ENCODE measurements at places on chromosomes 5 and 9. TPM values are rescaled to one million over a fixed set of nuclear protein-coding genes. Genes with fewer than 3 reads are reported as not detected.

GRCh38 chr9:135053133-135053532 is 34.3 kb upstream of the OLFM1 start:
- DNase-seq: no peak
- no peak overlapping the region for H3K4me3 ChIP-seq
- no peak overlapping the region for H3K27ac ChIP-seq
- no peaks in the 10 kb centered on the region for H3K36me3 ChIP-seq
- H3K4me1 ChIP-seq: no peaks in the 10 kb centered on the region

- H3K27ac ChIP-seq: no peak overlapping the region
- no peaks in the 10 kb centered on the region for H3K36me3 ChIP-seq
- H3K4me1 ChIP-seq: no peaks in the 10 kb centered on the region
- H3K27me3 ChIP-seq: no peaks in the 10 kb centered on the region
Observed at GRCh38 chr5:109060378-109061025, 312.8 kb downstream of the FER start.

DNA sequence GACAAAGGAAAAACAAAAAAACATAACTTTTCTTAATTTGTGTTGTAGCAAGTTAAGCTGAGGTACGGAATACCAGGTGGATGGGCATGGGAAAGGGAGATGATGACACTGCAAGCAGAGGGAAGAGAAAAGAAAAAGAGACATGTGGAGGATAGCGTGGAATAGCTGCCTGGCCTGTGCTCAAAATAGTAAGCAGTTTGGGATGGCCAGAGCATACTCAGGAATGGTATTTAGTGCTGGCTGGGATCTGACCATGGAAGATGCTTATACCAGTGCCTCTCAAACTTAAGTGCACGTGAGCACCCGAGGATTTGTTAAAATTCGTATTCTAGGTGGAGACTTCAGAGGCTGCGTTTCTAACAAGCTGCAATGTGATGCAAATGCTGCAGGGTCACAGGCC is 41.3 kb downstream of the LNPEP start:
- H3K36me3 ChIP-seq: no peaks in the 10 kb centered on the region
- H3K4me3 ChIP-seq: no peak overlapping the region
- H3K27me3 ChIP-seq: no peaks in the 10 kb centered on the region
- H3K4me1 ChIP-seq: no peaks in the 10 kb centered on the region
- no peak for DNase-seq
- no peak overlapping the region for H3K27ac ChIP-seq

DNA sequence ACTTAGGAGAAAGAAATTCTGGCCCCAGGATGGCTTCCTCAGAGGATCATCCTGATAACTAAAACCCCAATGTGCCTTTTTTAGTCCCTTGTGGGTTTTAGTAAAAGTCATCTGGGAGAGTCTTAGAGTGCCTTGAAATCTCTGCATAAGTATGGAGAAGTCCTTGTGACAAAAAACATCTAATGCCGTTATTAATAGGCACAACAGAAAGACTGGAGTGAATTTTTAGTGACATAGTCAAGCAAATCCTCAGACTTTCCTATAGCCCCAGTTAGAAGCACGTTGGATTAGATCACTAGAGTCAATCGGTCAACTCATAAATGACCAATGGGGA is 108.2 kb upstream of the MPDZ start:
- peak overlapping the region; percentile 4 for H3K27ac ChIP-seq
- no peaks in the 10 kb centered on the region for H3K27me3 ChIP-seq
- no peaks in the 10 kb centered on the region for H3K4me1 ChIP-seq
- no peak for DNase-seq

- no peak overlapping the region for H3K27ac ChIP-seq
- no peaks in the 10 kb centered on the region for H3K27me3 ChIP-seq
- no peaks in the 10 kb centered on the region for H3K36me3 ChIP-seq
Observed at GRCh38 chr5:26259081-26259480, 779.3 kb downstream of the CDH9 start.

GRCh38 chr9:71620746-71621145 is 147.6 kb downstream of the CEMIP2 start:
- no peaks in the 10 kb centered on the region for H3K27me3 ChIP-seq
- no peak overlapping the region for H3K4me3 ChIP-seq
- DNase-seq: no peak

DNA sequence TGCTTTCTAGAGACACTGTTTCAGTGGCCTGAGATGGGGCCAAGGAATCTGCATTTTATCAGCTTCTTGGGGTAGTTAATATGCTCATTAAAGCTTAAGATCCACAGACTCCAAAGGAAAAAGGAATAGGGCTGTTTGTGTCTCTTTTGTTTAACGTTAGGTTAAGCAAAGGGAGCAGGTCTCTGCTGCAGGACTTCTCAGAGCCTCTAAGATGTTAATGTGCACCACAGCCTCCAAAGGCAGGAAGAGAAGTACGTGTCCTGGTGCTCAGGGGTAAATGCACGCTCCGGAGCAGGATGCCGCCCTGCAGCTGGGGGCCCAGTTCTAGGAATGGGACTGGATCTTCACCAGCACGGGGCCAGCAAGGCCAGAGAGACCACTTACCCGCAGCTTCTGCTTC is 19.6 kb downstream of the SPARC start:
- no peak overlapping the region for H3K27ac ChIP-seq
- no peak for DNase-seq
- peaks cover 66% of the 10 kb centered on the region for H3K36me3 ChIP-seq
- peaks cover 86% of the 10 kb centered on the region for H3K4me1 ChIP-seq
- no peaks in the 10 kb centered on the region for H3K27me3 ChIP-seq

- peaks cover under 1% of the 10 kb centered on the region for H3K4me1 ChIP-seq
- no peak overlapping the region for H3K4me3 ChIP-seq
- no peak overlapping the region for H3K27ac ChIP-seq
- no peak for DNase-seq
Observed at GRCh38 chr9:108766626-108767161, 89.1 kb downstream of the ACTL7B start.

DNA sequence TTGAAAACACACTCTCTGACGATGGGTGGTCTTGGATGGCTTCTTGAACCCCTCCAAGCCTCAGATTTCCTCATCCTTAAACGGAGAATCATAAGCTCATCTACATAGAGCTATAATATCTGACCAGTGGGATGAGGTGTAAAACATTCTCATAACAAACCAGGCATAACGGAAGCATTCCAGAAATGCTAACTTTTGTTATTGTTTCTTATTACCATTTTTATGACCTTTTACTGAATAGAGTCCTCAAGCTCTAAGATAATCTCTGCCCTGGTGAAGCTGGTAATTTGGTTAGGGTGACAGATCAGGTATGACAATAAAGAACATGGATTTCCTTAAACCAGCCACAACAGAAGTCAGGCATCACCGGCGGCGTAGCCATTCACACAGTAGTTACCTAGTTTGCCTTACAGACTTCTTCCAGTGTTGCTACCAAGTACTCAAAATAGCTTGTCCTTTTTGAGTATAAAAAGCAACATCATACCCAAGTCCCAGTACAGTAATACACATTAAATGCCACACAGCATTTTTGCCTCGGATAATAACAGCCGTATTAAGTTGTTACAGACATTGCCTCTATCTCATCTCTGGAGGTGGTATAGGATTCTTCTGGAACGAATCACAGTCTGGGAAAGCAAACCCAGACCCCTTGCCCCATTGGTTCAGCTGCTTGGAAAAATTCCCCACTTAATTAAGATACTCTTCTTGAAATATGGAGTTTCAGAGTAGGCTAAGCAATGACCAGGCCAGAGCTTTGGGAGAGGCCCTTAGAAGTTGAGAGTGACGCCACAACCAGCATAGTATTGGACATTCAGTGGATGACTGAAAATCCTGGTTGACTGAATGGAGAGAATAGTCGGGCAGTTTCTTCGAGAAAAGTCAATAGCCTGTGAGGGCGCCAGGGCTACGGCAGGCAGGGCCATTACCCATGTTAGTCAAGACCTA is 252.5 kb downstream of the SLIT3 start:
- no peak overlapping the region for H3K27ac ChIP-seq
- H3K36me3 ChIP-seq: no peaks in the 10 kb centered on the region
- H3K4me1 ChIP-seq: no peaks in the 10 kb centered on the region
- DNase-seq: no peak
- no peak overlapping the region for H3K4me3 ChIP-seq
- H3K27me3 ChIP-seq: no peaks in the 10 kb centered on the region

DNA sequence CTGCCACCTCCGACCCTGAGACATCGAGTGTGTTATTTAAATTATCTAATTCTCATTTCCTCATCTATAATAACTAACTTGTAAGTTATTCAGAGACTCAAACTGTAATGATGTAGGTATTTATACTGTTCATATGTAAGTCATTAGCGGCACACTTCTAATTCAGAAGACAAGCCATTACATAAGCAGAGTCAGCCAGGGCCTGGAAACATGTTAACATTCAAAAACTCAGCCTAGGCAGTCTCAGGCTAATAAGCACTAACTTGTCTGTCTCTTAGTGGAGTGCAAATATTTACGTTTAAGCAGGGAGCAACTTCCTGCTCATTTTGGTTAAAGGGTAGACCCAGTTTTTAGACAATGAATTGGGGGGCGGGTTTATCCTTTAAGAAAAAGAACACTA is 598.4 kb downstream of the ACTL7B start:
- H3K36me3 ChIP-seq: no peaks in the 10 kb centered on the region
- H3K27me3 ChIP-seq: no peaks in the 10 kb centered on the region
- DNase-seq: no peak
- H3K27ac ChIP-seq: no peak overlapping the region
- no peak overlapping the region for H3K4me3 ChIP-seq
- H3K4me1 ChIP-seq: no peaks in the 10 kb centered on the region

GRCh38 chr9:112755675-112756074 is 5.1 kb downstream of the SNX30 start:
- H3K27me3 ChIP-seq: no peaks in the 10 kb centered on the region
- H3K4me1 ChIP-seq: peaks cover 51% of the 10 kb centered on the region
- H3K27ac ChIP-seq: peak overlapping the region; percentile 78
- H3K4me3 ChIP-seq: peak overlapping the region; percentile 99
- DNase-seq: peak; percentile 65
- H3K36me3 ChIP-seq: no peaks in the 10 kb centered on the region

DNA sequence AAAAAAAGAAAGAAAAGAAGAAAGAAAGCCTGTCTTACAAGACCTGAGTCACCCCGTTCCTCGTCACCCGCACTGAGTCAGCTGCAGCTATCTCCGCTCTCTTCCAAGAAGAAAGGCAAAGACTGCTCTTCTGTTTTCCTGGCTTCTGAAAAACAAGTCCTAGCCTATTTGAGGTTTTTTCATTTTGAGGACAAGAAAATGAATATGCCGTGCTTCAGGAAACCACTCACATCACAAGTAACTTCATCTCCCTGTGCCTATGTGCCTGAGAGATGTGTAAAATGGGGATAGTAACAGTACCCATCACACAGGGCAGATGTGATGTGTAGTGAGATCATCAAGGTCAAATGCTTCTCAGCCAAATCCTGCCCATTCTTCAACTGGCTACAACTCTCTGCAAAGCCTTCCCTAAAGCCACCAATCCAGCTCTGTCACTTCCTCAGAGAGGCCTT is 78.4 kb downstream of the GLDC start:
- H3K4me3 ChIP-seq: no peak overlapping the region
- DNase-seq: no peak
- H3K27ac ChIP-seq: no peak overlapping the region
- no peaks in the 10 kb centered on the region for H3K4me1 ChIP-seq
- H3K36me3 ChIP-seq: no peaks in the 10 kb centered on the region

DNA sequence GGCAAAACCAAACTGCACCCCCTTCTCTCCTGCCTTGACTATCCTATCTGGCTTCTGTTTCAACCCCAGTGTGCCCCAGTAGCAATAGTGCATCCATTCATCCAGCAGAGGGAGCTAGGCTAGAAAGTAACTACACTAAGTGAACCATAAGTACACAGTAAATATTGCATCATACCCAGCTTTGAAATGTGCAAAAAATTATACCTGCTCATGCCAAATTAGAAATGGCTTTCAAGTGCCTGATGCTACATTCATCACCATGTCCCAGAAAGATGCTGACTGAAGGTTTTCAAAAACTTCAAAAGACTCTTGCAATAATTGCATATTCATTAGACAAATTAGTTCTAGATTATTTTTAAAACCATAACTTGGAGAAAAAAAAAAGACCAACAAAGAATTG is 153.5 kb downstream of the PRELID2 start:
- DNase-seq: peak; percentile 65
- no peak overlapping the region for H3K4me3 ChIP-seq
- no peak overlapping the region for H3K27ac ChIP-seq
- H3K4me1 ChIP-seq: peaks cover 6% of the 10 kb centered on the region
- H3K36me3 ChIP-seq: no peaks in the 10 kb centered on the region

GRCh38 chr5:145010834-145011233 is 824.3 kb downstream of the PRELID2 start:
- H3K27me3 ChIP-seq: no peaks in the 10 kb centered on the region
- DNase-seq: no peak
- H3K27ac ChIP-seq: no peak overlapping the region
- H3K4me1 ChIP-seq: no peaks in the 10 kb centered on the region
- H3K4me3 ChIP-seq: no peak overlapping the region
- no peaks in the 10 kb centered on the region for H3K36me3 ChIP-seq

DNA sequence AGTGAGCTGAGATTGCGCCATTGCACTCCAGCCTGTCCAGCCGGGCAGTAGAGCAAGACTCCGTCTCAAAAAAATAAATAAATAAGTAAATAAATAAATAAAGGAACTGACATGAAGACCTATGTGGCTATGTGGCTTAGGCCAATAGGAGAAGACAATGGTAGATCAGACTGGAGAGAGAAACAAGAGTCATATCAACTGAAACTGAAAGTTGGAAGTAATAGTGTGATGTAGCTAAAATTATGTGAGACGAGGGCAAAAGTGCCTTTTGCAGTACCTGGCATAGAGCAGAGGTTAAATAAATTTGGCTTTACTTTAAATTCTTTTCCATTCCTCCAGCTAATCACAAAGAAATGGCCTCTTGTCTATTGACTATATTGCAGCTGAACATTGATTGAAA is 7.3 kb downstream of the FBP2 start:
- H3K4me3 ChIP-seq: no peak overlapping the region
- no peaks in the 10 kb centered on the region for H3K36me3 ChIP-seq
- H3K27ac ChIP-seq: no peak overlapping the region
- no peak for DNase-seq

GRCh38 chr5:154406231-154406630 is 39.6 kb upstream of the SAP30L start:
- H3K36me3 ChIP-seq: no peaks in the 10 kb centered on the region
- H3K27me3 ChIP-seq: no peaks in the 10 kb centered on the region
- H3K4me1 ChIP-seq: peaks cover 10% of the 10 kb centered on the region
- DNase-seq: no peak

GRCh38 chr5:175800656-175801081 is 70.7 kb upstream of the CPLX2 start:
- no peak overlapping the region for H3K4me3 ChIP-seq
- peaks cover 16% of the 10 kb centered on the region for H3K4me1 ChIP-seq
- no peak overlapping the region for H3K27ac ChIP-seq
- no peaks in the 10 kb centered on the region for H3K36me3 ChIP-seq

The SH3RF2 gene
- total RNA-seq: 9.2 TPM

The PCDHB7 gene
- 2.9 TPM for total RNA-seq
